ENCODE measurements at places on chromosomes 2 and 18.

DNA sequence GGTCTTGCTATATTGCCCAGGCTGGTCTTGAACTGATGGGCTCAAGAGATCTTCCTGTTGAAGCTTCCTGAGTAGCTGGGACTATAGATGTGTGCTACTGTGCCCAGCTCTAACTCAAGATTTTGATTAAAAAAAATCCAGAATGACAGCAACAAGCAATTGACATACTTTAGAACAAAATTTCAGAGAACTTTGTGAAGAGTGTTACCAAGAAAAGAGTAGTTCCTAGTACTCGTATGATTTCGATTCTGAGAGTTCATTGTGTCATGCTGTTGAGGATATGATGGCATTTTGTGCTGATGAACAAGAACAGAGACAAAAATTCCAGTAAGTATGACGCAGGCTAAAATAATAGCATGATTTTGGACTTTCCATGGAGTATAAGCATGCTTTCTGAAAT lies 90.2 kb upstream of the TWSG1 start:
- no peak for DNase-seq

DNA sequence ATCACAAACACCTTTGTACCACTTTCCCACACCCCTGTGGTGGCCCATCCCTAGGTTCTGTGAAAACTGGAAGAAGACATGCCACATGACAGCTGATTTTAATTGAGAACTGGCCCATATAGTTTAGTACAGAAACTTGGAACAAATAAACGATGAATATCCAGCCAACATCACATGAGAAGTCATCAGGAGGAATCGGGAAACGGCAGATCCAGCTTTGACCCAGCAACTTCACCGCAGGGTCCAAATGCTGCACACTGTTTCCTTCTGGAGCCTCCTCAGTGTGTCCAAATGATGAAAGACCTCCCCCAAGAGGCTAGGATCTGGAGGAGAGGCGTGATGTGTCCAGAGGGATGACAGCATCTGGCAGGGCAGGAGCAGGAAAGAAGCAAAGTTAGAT lies 75.5 kb downstream of the COPS8 start:
- no peak for DNase-seq

DNA sequence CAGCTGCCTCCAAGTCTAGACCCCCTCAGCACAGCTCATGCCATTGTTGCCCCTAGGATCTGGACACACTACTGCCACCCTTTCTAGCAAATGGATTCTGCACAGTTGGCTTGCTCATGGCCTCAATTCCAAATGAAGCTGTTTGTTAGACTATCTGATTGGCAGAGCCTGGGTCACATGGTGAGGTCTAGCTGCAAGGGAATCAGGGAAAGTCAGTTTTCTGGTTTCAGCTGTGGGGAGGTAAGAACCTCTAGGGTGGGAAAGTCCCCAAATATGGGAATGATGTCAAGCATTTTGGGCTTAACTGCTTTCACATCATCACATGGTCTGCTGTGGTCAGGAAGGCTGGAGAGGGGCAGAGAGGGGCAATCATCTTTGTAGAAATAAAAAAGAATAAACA lies 150.4 kb upstream of the ITGA6 start:
- no peak for DNase-seq

DNA sequence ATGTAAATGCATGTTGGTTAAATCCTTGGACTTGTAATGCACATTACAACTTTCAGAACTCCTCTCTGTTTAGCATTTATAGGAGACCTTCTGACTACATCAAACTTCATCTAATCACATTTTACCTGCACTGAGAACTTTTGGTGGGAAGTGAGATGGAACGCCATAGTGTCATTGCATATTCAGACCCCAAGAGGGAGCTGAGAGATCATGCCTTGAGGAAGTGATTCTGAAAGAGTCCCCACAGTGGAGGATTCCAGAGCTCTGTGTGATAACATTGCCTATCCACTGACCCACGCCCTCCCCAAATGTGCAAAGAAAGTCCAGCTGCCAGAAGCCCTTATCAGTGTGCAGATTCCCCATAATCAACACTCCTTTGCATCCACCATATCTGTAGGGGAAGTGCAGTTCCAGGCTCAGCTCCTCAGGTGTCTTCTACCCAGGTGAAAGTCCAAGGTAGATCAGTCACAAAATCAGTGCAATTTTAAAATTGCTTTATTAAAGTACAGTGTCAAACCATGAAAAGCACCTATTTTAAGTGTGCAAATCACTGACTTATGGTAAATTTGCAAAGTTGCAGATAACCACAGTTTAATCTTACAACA lies 212.4 kb downstream of the RPIA start:
- DNase-seq = peak; percentile 32

- no peak for DNase-seq
These were observed 10.0 kb upstream of the ALLC start for GRCh38 chr2:3647831-3648651.

Measured in renal cortical epithelial cell (primary cell).